ENCODE measurements at places on chromosomes 1 and 21.

DNA sequence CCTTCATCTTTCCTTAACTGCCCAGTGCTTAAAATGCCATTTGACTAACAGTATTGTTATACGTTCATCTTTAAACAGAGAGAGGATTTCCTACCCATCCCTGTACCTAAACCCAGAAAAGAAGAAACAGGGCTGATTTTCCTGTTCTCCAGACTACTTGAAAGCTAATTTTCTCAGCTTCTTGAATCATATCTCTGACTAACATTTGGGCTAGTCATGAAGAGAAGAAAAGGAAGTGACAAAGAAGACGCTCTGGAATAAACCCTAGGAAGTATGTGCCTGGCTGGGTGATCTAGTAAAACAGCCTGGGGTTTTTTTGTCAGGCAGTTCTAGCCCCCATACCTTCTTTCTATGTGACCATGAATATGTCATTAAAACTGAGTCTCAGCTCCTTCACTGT is 44.8 kb upstream of the SGIP1 start:
- DNase-seq, result no peak

DNA sequence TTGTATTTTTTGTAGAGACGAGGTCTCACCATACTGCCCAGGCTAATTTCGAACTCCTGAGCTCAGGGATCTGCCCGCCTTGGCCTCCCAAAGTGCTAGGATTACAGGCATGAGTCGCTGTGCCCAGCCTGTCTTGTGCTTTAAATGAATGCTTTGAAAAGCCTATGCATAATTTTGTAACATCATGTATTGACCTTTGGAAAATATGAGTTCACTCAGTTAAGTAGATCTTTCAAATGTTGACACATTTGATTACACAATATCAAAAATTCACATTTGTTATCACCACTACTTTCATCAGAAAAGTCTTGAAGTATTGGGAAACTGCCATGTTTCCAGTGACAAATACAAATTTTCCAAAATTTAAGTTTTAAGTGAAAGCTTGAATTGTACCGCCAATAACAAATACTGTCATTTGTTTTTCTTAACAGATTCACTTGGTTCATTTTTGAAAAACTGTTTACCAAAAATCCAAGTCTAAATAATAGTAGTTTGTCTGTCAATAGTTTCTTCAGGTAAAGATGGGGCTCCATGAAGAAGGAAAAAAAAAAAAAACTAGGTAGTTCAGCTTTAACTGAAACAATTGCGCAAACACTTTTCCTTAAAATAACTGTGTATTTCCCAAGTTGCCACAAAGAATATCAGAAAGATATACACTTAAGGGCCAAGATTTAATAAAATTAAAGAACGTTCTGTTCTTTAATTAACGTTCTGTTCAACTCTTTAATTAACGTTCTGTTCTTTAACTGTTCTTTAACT is 233.2 kb upstream of the NR5A2 start:
- DNase-seq, result no peak

GRCh38 chr1:51819810-51820209 is 58.7 kb downstream of the NRDC start:
- DNase-seq, result no peak

DNA sequence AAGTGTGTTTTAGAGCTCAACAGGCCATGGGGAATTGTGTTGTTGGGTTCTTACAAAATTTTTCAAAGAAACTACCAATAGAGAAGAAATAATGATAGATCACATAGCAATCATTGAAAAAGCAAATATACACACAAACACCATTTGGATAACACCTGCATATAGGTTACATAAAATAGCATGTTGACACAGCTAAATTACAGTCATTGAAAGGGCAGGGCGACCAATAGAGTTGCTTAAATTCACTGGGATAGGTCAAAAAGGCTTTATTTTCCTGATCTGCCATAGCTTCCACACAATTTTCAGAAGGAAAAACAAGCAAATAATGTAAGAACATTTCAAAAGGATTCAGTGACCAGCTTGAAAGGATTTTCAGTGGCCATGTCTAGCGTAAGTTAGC is 57.9 kb upstream of the FGGY start:
- DNase-seq, result no peak

DNA sequence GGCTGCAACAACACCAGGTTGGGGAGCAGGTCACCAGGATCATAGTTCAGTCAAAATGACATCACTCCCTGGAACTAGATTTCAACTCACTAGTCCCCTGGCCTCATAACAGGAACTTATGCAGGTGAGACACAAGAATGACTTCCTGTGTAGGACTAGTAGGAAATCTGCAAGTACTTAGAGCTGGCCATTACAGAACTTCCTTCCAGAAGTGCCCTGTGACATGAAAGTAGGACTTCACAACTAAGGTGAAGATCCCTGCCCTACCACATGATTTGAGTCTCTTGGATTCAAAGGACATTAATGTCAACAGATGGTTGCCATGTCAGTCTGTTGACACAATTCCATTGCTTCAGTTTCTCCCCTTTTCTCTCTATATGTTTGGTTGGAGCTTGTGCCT is 223.1 kb downstream of the RPS6KC1 start:
- no peak for DNase-seq

DNA sequence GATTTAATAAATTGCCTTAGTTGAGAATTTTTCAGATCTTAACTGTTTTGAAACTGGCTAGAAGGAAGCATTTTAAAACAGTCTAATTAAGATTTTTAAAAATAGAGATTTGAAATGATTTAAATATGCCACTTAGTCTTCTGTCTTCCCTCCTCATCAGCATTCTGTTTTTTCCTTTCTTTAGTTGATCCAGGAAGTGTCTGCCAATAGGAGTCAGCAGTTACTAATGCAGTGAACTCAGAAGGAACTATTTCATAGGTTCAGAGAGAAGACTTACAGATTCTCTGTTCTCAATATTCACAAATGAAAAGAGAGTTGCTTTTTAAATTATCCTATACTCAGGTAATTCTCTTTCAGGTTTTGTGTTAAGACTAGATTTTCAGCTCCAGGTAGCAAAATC is 84.5 kb downstream of the RPS6KC1 start:
- no peak for DNase-seq

- DNase-seq, result peak; percentile 68
Measured at GRCh38 chr1:214281021-214281719, at the start of gene SMYD2. Gene SMYD2, plus strand, starts transcription at chr1:214281159. Its CDS starts 96 bp downstream, at chr1:214281255.

DNA sequence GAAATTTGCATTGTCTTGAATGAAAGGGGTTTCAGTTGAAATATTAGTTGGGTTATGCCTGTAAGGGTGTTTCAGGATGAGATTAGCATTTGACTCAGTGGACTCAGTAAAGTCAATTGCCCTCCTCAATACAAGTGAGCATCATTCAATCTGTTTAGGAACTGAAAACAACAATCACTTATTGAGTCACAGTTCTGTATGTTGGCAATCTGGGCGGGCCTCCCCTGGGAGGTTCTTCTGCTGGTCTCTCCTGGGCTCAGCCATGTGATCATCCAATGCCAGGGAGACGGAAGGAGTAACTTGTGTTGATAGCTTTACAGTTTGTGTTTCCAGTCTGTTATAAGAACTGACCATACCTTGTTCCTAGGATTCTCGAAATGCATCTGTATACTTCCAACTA is 262.9 kb upstream of the RUNX1 start:
- no peak for DNase-seq

- no peak for DNase-seq
Measured at GRCh38 chr1:30103708-30104411, 619.5 kb downstream of the MATN1 start.

DNA sequence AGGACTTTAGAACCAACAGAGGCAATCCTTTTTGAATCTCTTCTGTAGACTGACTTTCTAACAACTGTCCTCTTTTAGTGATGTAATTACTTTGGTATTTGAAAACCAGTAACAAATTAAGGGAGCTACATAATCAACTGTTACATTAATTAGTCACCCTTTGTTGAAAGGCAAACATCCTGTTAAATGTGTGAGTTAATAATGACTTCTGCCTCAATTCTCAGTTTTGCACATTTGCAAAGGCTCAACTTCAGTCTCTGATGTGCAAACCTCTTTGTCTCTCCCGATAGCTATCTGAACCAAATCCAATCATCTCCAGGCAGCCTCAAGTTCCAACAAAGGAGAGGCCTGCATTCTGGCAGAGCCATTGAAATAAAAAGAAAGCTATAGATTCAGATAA is 135.4 kb upstream of the C8B start:
- no peak for DNase-seq

DNA sequence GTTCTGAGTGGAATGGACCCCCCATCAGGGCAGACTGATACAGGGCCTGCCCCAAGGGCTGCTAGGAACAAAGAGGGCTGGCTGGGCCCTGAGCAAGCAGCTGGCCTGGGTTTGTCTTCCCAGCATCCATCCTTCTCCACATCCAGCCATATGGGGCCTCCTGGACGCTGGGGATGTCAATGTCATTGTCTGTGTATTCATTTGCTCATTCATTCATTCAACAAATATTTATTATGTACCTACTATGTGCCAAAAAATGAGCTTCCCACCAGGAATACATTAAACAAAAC is 15.6 kb upstream of the ECE1 start:
- DNase-seq, result no peak

- no peak for DNase-seq
Measured at GRCh38 chr21:43271452-43272020, 102.7 kb downstream of the CRYAA start.

DNA sequence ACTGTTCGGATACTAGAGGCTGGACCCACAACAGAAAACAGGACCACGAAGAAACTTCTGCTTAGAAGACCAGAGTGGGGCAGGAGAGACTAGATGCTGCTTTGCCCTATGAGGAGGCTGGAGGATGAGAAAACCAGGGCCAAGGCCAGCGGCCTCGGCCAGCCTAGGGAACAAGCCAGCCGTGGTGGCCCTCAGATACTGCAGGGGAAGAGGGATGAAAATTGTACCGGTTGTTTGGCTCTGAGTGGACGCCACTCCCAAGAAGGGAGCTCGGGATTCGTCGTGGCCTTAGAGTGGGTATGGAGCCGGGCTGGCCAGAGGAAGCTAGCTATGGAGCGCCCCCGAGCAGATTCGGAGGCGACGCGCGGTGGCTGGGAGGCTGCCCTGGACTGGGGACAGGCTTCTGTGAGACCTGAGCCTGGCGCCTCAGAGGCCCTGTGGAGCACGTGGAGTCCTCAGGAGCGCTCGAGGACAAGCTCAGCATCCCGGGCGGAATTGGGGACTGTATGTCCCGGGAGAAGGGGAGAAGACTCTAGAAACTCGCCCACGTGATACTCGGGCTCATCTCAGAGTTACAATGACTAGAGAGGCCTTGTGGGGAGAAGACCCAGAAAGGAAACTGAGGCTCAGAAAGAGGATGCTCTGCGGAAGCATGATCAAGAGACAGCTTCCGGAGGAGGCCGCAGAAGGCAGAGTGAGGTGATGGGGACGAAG is 2.8 kb downstream of the PRRX1 start:
- DNase-seq, result no peak

DNA sequence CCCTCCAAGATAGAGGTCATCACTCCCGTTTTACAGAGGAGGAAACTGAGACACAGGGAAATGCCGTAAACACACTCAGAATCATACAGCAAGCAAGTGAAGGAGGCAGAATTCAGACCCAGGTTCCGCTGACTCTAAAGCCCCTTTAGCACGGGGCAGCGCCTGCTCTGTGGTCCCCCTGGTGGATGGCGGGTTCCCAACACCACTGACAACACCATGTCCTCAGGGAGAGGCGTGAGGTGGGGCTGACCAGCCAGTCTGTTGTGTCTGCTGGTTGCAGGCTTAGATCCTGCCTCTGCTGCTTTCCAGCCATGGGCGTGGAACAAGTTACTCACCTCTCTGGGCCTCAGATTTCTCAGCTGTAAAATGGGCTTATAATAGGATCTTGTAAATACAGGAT is 617.3 kb downstream of the MATN1 start:
- DNase-seq, result peak; percentile 24

DNA sequence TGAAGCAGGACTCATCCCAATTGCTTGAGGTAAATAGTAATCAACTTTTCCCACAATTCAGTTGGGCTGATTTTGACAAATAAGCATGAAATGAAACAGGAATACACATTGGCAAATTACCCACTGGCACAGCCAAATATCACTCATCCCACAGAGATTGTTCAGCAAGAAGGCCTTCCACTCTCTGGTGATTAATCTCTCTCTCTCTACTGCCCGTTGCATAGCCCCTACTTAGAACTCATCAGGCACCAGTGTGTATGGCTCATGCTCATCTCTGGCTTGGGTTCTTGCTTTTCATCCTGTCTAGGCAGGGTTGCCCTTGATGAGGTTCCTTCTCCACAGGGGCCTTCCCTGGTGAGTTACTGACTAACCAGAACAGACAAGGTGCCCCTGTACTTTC is 1.1 kb downstream of the BSDC1 start:
- DNase-seq, result no peak

DNA sequence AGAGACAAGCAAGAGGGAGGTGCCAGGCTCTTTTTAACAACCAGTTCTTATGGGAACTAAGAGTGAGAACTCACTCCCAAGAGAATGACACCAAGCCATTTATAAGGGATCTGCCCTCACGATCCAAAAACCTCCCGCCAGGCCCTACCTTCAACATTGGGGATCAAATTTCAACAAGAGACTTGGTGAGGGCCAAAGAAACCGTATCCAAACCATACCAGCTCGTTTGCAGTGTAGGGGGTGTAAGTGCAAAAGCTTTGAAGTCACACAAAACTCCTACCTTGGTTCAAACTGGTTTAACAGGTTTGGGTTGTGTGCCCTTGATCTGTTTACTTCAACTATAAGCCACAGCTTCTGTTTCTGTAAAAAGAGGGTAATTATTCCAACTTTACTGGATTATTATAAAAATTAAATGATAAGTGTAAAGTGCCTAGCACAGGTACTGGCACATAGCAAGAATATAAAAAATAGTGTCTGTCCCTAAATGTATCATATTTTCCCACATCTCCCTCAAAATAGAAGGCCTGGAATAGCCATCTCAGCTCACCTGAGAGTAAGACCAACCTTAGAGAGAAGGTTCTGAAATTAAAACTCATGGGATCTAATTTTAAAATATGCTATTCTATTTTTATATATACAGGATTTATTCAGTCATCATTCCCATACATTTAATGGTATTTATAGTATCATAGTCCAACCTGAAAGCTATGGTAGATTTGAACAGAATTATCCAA is 7.0 kb upstream of the USP25 start:
- DNase-seq, result no peak

- no peak for DNase-seq
Measured at GRCh38 chr21:38534591-38534990, 36.3 kb upstream of the ERG start.

DNA sequence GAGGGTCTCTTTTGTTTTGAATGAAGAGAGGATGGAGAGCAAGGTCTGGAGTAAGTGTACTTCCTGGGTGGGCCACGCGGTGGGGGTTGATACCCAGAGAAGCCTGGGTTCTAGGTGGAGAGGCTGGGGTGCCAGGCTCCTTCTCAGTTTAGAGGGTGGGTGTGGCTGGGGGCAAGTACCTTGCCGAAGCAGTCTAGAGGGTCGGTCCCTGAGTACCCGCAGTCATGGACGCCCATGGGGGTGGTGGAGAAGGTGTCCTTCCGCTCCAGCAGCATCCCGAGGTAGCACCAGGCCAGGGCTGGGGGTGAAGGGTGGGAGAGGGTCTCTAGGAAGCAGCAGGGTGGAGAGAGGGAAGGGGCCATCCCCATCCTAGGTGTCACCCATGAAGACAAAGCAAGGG is 14.3 kb downstream of the TTC22 start:
- DNase-seq, result no peak

DNA sequence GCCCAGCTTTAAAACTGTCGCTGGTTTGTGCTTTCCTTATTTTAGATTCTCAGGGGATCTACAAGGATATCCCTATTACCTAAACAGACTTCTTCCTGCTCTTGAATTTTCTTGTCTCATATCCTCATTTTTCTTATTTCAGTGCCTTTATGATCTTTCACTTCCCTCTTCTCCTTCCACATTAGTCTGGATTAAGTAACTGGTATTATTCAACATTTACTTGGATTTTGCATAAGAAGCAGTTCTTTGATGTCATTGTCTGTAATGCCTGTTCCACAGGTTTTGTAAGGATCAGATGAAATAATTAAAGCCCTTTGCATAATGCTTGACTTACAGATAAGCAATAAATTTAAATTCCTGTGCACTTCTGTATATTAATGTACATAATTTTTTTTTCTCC is 26.5 kb downstream of the CXADR start:
- DNase-seq, result no peak
